A673 (cell line): ENCODE measurements at places on chromosomes 2 and 18.

DNA sequence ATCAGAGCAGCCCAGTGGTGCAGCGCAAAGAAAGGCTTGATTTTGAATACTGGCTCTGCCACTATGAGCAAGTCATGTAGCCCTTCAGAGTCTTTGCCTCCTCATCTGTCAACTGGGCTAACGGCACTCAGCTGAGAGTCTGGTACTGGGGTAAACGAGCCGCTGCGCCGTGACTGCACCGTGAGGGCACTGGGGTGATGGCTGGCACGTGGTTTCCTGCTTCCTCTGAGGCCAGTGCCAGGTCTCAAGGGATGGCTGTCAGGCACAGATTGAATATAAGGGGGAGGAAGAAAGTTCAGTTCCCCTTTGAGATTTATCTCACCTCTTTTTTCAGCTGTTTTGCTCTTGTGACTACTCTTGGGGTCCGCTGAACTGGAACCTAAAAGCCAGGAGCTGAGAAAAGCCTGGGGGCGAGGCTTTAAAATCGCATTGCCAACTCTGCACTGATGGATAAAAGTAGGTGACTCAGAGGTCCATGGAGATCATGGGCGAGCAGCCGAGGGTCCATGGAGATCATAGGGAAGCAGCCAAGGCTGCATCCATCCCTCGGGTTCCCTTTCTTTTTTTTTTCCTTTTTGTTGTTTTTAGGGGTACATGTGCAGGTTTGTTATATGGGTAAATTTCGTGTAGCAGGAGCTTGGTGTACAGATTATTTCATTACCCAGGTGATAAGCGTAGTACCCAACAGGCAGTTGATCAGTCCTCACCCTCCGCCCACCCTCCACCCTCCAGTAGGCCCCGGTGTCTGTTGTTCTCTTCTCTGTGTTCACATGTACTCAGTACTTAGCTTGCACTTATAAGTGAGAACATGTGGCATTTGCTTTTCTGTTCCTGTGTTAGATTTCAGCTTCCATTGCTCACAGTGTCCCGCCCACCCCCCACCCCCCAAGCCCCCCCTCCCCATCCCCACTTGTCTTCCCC is 114.3 kb downstream of the SPP2 start:
- no peaks in the 10 kb centered on the region for H3K27me3 ChIP-seq
- no peak for DNase-seq
- H3K36me3 ChIP-seq = no peaks in the 10 kb centered on the region
- no peak overlapping the region for H3K27ac ChIP-seq
- no peaks in the 10 kb centered on the region for H3K4me1 ChIP-seq
- no peak overlapping the region for H3K4me3 ChIP-seq

- no peaks in the 10 kb centered on the region for H3K27me3 ChIP-seq
- H3K27ac ChIP-seq = no peak overlapping the region
- DNase-seq = peak; percentile 56
These were observed 45.2 kb downstream of the ACVR1 start for GRCh38 chr2:157830696-157831570.

DNA sequence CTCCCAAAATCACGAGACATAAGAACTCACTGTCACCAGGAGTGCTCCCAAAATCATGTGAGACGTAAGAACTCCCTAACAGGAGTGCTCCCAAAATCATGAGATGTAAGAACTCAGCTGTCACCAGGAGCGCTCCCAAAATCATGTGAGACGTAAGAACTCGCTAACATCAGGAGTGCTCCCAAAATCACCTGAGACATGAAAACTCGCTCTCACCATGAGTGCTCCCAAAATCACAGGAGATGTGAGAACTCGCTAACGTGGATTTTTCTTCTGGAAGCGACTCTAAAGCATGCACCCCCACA is 53.1 kb downstream of the CTDP1 start:
- H3K27me3 ChIP-seq = no peaks in the 10 kb centered on the region
- no peak overlapping the region for H3K4me3 ChIP-seq
- H3K36me3 ChIP-seq = peaks cover 35% of the 10 kb centered on the region
- no peaks in the 10 kb centered on the region for H3K4me1 ChIP-seq

- DNase-seq = peak; percentile 64
- H3K27me3 ChIP-seq = no peaks in the 10 kb centered on the region
- H3K36me3 ChIP-seq = no peaks in the 10 kb centered on the region
- peaks cover 16% of the 10 kb centered on the region for H3K4me1 ChIP-seq
These were observed 138.0 kb upstream of the LYPD6 start for GRCh38 chr2:149192427-149192826.

GRCh38 chr18:57581301-57581934 is 5.1 kb downstream of the FECH start:
- H3K4me3 ChIP-seq = no peak overlapping the region
- H3K36me3 ChIP-seq = peaks cover 12% of the 10 kb centered on the region
- H3K4me1 ChIP-seq = peaks cover 7% of the 10 kb centered on the region
- DNase-seq = no peak
- H3K27me3 ChIP-seq = no peaks in the 10 kb centered on the region
- no peak overlapping the region for H3K27ac ChIP-seq

DNA sequence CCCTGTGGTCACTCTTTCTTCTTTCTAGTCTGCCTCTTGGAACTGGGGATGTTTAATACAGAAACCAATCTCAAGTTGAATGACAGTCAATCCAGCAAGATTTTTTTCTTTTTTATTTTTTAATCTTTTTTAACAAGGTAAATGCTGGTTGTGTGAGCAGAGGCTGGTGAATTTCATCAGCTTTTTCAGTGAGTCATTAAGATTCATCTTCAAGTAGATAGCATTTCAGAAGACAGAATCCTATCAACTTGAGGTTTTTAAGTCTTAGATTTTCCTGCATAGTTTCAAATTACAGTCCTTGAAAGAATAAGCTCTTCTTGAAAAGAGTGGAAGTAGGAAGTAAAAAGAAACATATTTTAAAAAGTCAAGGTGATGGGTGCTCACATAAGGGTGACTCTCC is 12.4 kb downstream of the SLC8A1 start:
- no peaks in the 10 kb centered on the region for H3K4me1 ChIP-seq
- no peak overlapping the region for H3K4me3 ChIP-seq
- no peak overlapping the region for H3K27ac ChIP-seq
- no peaks in the 10 kb centered on the region for H3K27me3 ChIP-seq
- no peak for DNase-seq

DNA sequence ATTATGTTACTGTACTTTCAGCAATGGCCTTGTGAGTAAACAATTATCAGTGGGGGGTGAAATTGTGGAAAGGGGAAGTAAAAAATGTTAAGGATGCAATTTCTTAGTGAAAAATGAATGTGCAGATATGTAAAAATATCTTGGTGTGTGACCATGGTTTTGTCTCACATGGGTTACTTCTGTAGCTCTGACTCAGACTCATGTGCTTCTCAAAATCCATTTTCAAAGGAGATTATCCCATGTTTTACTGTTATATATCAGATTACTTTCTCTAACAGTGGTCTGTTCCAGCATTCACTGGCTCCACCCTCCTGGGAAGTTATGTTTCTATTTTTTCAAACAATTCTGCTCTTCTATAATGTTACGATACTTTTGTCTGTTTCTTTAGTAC is 298.2 kb upstream of the COL3A1 start:
- DNase-seq = peak; percentile 34
- no peak overlapping the region for H3K27ac ChIP-seq
- no peak overlapping the region for H3K4me3 ChIP-seq
- H3K36me3 ChIP-seq = no peaks in the 10 kb centered on the region

GRCh38 chr2:210919128-210919527 is 362.7 kb downstream of the CPS1 start:
- H3K4me1 ChIP-seq = no peaks in the 10 kb centered on the region
- H3K27me3 ChIP-seq = no peaks in the 10 kb centered on the region
- DNase-seq = no peak
- no peak overlapping the region for H3K27ac ChIP-seq

GRCh38 chr2:230664844-230665243 is 47.8 kb upstream of the CAB39 start:
- H3K4me3 ChIP-seq = no peak overlapping the region
- H3K27ac ChIP-seq = no peak overlapping the region
- no peaks in the 10 kb centered on the region for H3K36me3 ChIP-seq
- no peaks in the 10 kb centered on the region for H3K4me1 ChIP-seq
- no peaks in the 10 kb centered on the region for H3K27me3 ChIP-seq

- peak; percentile 81 for DNase-seq
- no peak overlapping the region for H3K4me3 ChIP-seq
- H3K4me1 ChIP-seq = no peaks in the 10 kb centered on the region
- no peaks in the 10 kb centered on the region for H3K27me3 ChIP-seq
These were observed 18.5 kb upstream of the EML6 start for GRCh38 chr2:54704688-54705605.

DNA sequence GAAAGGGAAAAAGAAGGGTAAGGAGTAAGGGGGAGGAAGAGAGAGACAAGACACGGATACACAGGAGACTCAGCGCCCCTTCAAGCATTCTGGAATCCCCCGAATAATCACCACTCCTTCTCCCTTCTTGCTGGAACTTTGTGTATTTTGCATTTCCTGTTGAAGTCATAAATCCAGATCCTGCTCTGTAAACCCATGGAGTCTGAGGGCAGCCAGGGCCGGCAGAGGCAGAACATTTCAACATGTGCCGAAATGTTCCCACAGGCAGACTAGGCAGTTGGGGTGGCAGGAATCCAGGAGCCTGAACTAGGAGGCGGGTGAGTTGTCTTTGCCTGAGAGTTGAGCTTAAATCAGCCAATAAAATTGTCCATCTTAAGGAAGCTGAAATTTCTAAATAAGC is 193.1 kb downstream of the SH3RF3 start:
- H3K27me3 ChIP-seq = no peaks in the 10 kb centered on the region
- H3K4me1 ChIP-seq = peaks cover 31% of the 10 kb centered on the region
- DNase-seq = peak; percentile 51
- H3K36me3 ChIP-seq = no peaks in the 10 kb centered on the region
- H3K4me3 ChIP-seq = no peak overlapping the region
- H3K27ac ChIP-seq = no peak overlapping the region

- H3K36me3 ChIP-seq = no peaks in the 10 kb centered on the region
- H3K27me3 ChIP-seq = no peaks in the 10 kb centered on the region
- no peak overlapping the region for H3K4me3 ChIP-seq
- no peak overlapping the region for H3K27ac ChIP-seq
- peak; percentile 49 for DNase-seq
- peaks cover 20% of the 10 kb centered on the region for H3K4me1 ChIP-seq
These were observed 5.3 kb upstream of the DLX1 start for GRCh38 chr2:172079838-172080640.

DNA sequence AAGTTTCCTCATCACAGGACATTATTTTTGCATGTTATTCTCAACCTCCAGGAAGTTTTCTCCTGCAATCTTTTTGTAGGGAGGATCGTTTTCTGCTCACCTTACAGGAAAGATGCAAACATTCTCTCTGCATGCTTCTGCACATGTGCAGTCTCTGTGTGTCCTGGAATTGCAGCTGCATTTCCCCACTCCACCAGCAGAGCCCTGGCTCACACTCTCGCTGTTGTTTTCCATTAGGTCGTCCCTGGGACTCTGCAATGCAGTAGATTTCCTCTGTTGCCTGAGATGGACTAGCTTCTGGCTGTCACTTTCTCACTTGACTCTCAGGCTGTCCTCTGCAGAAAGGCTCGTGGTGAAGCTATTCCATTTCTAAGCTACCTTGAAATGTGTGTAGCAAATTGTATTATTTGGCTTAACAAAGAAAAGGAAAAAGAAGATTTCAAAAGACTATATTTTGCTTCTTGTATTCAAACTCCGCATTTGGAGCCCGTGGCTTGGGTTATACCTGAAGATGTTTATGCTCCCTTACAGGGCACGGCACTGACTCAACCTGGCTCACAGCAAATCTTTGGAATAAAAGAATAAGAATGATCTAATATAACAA is 346.7 kb downstream of the RAD51AP2 start:
- no peak overlapping the region for H3K4me3 ChIP-seq
- H3K36me3 ChIP-seq = no peaks in the 10 kb centered on the region
- H3K4me1 ChIP-seq = no peaks in the 10 kb centered on the region

DNA sequence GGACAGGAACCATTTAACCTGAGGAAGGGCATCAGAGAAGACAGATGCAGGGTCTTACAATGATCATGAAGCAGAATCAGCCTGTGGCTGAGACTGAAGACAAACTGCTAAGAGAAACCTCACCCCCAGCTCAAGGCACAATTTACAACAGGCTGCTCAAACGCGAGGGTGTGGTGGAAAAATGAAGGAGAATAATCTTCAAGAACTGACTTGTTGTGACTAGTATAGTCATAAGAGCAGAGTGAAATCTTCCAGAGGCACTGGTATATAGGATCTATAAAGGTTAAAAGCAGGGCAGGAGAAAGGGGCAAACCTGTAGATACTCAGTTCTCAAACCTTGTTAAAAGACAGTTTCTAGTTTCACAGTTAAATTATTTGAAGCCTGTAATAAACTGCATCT is 1155.8 kb upstream of the TMEFF2 start:
- H3K27ac ChIP-seq = no peak overlapping the region
- H3K4me1 ChIP-seq = no peaks in the 10 kb centered on the region
- H3K36me3 ChIP-seq = no peaks in the 10 kb centered on the region

GRCh38 chr2:164260506-164260905 is 360.8 kb downstream of the GRB14 start:
- no peak for DNase-seq
- H3K27me3 ChIP-seq = peaks cover 38% of the 10 kb centered on the region
- no peaks in the 10 kb centered on the region for H3K4me1 ChIP-seq
- no peak overlapping the region for H3K4me3 ChIP-seq

DNA sequence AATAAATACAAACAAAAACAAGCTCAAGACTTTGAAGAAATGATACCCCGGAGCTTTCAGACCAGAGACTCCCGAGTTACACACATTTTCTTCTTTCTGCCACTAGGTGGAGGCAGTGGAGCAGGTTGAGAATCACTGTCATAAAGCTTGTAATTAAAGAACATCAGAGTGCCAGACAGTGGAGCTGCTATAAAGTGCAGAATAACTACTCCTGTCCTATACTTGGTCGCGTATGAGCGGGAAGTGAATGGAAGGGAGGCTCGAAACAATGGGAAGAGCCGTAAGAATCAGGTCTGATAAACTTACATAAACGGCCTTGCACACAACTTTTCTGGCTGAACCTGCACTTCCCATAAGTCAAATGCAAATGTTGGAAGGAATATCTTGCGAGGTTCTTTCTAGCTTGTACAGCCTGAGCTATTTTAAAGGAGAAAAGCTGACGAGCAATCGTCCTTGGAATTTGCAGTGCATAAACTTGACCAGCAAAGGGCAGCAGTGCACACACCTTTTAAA is 189.0 kb downstream of the RPIA start:
- no peaks in the 10 kb centered on the region for H3K4me1 ChIP-seq
- H3K4me3 ChIP-seq = no peak overlapping the region
- no peaks in the 10 kb centered on the region for H3K36me3 ChIP-seq
- H3K27ac ChIP-seq = no peak overlapping the region

GRCh38 chr18:63879709-63880108 is 7.8 kb upstream of the SERPINB2 start:
- no peaks in the 10 kb centered on the region for H3K36me3 ChIP-seq
- no peak overlapping the region for H3K4me3 ChIP-seq
- peaks cover 6% of the 10 kb centered on the region for H3K4me1 ChIP-seq
- no peak for DNase-seq

GRCh38 chr2:61247204-61247812 is 85.3 kb downstream of the C2orf74 start:
- no peaks in the 10 kb centered on the region for H3K4me1 ChIP-seq
- no peak overlapping the region for H3K27ac ChIP-seq
- H3K4me3 ChIP-seq = no peak overlapping the region
- H3K36me3 ChIP-seq = peaks cover 16% of the 10 kb centered on the region
- DNase-seq = no peak
